Left cardiac atrium (tissue), 4 donors: ENCODE measurements at places on chromosomes 2 and 18. TPM values are rescaled to one million over a fixed set of nuclear protein-coding genes. Genes with fewer than 3 reads are reported as not detected.

- peak; percentile 58 for DNase-seq
Measured at GRCh38 chr18:37270038-37270665, 295.4 kb downstream of the CELF4 start.

GRCh38 chr2:24359129-24360049 lies 947 bp downstream of the ITSN2 start:
- peak; percentile 39 for DNase-seq

- no peak for DNase-seq
Measured at GRCh38 chr2:216192931-216193330, 83.8 kb downstream of the XRCC5 start.

GRCh38 chr2:83990636-83991035 lies 468.4 kb downstream of the SUCLG1 start:
- DNase-seq: no peak

- DNase-seq: no peak
Measured at GRCh38 chr18:41482501-41482900, 472.5 kb upstream of the PIK3C3 start.

DNA sequence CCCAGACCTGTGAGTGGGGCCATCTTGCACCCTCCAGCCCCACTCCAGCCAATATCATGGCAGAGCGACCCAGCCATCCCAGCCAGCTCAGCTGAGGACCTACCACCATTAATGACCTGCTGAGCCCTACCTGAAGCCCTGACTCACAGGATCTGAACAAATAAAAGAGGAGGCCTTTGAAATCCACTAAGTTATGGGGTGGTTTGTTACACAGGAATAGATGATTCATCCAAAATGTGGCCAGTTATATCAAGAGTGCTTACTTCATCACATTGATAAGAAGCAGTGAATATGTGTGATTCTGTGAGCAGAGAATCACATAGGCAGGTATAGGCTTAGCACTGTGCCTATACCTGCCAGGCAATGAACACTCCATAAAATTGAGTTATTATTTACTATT lies 34.7 kb upstream of the FAM124B start:
- no peak for DNase-seq

DNA sequence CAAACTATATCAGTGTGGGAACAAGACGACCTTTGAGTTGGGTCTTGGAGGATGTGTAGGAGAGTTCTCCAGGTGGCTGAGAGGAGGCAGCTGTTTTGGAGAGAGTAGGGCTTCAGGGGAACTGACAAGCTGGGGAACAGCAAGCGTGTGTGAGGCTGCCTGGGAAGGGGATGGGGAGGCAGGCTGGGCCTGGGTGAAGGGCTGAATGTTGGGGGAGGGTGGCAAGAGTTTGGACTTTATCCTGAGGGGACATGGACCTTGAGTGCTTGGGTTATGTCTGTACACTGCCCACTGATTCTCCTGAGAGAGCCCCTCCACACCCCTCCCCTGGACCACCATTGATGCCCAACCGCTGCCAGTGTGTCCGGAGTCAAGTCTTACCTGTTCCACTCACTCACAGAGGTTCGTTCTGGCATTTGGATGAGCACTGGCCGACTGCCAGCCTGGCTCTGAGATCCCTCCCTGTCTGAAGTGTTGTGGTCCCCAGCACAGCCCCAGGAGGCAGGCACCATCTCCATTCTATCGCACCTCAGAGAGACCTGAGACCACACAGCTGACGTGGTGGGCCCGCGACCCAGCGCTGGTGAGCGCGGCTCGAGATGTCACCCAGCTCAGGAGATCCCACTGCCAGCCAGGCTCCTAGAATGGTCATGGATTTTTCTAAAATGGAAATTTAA lies 59.5 kb downstream of the DCDC2C start:
- DNase-seq: no peak

DNA sequence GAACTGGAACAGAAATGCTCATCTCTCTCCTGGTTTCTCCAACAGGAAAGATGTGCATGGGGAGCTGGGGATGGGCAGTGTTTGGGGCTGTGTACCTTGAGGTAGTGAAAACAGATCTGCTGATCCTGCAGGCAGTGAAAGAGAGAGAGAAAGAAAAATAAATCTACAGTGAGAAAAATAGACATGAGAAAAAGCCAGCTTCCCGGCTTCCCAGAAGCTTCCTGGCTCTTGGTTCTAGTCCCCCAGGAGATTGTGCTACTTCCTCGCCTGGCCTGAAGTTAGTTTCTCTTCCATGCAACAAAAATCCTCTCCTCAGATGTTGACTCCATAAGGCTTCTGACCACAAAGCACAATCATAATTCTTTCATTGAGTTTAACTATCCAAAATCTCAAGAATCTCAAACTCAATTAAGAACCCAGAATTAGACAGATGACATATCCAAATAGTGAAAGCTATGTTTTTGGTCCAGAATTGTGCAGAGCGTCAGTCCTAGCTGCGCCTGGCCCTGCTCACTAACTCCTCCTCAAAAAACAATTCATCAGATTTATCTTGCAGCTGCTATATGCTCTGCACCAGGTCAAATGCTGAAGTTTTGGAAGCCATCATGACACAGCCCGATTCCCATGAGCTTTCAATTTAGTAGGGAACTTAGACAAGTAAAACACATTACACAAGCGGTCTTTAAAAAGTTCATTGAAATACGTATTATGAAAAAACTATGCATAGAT lies 20.1 kb upstream of the NAB1 start:
- DNase-seq: no peak

GRCh38 chr2:49192036-49192435 lies 37.7 kb upstream of the FSHR start:
- no peak for DNase-seq

DNA sequence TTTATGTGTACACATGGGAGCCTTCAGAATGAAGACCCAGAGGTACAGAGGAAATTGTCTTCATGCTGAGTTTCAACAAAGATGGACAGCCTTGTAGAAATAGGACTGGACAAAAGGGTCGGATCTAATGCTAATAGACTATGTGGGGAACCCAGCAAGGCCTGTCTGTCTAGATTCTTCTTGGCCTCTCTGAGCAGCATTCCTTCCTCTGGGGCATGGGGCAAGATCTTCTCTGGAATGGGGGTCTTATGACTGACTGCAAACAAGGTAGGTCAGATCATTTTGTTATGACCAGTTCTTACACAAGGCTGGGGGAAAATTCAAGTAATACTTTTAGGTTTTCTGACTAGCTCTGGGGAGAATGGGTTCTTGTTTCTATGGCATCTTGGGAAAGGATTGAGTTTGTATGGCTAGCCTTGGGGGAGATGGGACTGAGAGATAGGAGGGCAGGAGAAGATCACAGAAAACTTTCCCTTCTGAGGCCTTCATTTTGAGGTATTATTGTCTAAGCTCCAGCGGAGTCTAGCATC lies 14.3 kb downstream of the SPATA3 start:
- DNase-seq: no peak

DNA sequence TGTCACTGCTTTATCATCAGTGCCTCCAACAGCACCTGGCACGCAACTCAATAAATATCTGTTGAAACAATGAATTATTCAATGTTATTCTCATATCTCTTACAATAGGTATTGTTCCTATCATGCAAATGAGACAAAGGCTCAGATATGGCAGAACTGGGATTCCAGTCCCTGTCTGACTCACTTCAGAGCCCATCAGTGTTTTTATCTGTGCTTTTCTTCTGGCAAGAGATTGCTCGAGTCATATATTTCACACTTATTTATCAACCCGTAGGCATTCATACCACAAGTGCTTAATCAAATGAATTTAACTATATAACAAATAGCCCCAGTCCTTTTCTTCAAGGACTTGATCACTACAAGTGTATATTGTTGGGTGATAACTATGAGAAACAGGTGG lies 76.4 kb upstream of the TSPYL6 start:
- DNase-seq: no peak

DNA sequence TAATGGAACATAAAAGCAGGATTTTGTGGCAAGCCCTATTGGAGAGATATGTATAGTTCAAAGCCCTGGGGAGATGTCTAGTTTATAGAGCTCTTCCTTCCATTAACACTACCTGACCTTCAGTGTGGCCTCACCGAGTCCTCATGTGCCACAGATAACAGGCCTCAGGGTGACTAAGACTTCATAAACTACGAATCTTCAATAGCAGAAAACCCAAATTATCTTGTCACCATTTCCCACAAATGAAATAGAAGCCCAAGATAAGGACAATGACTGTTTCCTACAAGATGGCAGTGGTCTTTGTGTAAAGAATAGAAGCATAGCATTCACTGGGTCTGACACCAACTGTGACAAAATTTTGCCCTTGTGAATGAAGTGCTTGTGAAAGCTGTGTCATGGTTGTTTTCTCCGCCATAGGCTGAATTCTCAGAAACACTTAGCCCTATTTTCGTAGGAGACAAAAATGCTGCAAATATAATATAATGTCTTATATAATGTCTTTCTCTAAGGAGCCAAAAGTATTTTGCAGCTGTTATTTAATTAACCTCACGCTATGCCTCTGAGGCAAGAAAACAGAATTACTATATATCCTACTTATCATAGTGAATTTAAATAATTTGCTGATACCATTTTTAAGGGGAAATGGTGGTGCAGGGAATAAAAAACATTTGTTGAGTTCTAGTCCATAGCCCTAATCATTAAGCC lies 136.7 kb upstream of the CWC22 start:
- no peak for DNase-seq

- no peak for DNase-seq
Measured at GRCh38 chr2:10934979-10935350, 23.2 kb downstream of the KCNF1 start.

- no peak for DNase-seq
Measured at GRCh38 chr18:12310762-12311161, 2.7 kb downstream of the TUBB6 start.

GRCh38 chr18:58223717-58224424 lies 179.8 kb downstream of the NEDD4L start:
- DNase-seq: peak; percentile 75

DNA sequence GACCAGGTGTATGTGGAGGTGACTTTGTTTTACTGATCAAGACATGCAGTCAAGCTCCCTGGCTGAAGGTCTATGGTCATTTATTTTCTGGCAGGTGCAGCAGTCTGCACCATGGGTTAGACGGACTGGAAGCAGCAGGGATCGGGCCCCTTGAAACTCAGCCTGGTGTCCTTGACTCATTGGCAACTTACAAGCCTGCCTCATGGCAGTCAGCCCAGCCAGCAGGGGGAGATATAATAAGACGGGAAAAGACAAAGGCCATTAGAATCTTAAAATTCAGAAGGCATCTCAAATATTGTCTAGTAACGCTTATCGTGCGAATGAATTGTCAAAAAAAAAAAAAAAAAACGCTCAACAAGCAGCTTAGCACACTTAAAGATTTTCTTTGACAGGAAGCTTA lies 308.2 kb downstream of the EN1 start:
- DNase-seq: peak; percentile 26

- no peak for DNase-seq
Measured at GRCh38 chr2:237691029-237691907, 63.9 kb downstream of the LRRFIP1 start.

- DNase-seq: no peak
Measured at GRCh38 chr2:98201576-98201975, 114.6 kb downstream of the VWA3B start.

- no peak for DNase-seq
Measured at GRCh38 chr2:101200676-101201075, 49.5 kb upstream of the TBC1D8 start.

GRCh38 chr2:39902103-39902502 lies 123.0 kb upstream of the THUMPD2 start:
- no peak for DNase-seq

DNA sequence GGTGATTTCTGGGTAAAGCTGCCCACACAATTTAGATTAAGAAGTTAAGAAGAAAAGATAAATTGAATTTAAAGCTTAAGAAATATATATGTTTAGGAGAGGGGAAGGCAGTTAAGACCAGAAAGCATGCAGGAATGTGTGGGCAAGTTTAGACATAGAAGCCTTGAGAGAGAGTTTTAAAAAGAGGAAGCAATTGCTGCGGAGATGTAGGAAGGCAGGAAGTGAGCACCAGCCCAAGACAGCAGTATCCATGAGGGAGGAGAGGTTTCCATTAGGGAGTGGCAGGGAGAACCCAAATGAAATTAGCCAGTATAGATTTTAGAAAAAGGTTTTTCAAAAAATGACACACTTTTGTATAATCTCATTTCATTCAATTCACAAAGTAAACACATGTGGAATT lies 24.3 kb downstream of the DSC2 start:
- no peak for DNase-seq

DNA sequence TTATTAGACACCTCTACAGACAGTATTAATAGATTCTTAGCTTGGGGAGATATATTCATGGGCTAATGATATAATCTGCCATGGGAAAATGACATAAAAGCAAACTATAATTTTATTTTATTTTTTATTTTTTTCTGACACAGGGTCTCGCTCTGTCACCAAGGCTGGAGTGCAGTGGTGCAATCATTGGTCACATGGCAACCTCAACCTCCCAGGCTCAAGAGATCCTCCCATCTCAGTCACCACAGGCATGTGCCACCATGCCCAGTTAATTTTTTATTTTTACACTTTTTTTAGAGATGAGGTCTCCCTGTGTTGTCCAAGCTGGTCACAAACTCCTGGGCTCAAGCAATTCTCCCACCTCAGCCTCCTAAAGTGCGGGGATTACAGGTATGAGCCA lies 39.3 kb downstream of the RTN4 start:
- DNase-seq: no peak

DNA sequence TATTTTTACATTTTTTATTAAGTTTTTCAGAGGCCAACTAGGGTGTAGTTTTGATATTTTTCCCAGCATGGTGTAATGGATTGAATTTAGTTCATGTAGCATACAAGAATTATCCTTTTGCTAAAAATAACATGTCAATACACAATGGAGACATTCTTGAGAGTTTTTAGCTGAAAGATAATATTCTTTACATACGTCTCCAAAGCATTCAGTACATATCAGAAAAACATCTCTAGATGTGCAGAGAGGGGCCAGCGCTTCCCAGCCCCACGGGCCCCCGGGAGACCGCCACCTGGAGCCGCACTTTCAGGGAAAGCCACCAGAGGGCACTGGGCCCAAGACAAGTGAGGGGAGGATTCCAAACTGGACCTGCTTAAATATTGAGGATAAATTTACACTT lies 499.4 kb downstream of the GALR1 start:
- DNase-seq: no peak

DNA sequence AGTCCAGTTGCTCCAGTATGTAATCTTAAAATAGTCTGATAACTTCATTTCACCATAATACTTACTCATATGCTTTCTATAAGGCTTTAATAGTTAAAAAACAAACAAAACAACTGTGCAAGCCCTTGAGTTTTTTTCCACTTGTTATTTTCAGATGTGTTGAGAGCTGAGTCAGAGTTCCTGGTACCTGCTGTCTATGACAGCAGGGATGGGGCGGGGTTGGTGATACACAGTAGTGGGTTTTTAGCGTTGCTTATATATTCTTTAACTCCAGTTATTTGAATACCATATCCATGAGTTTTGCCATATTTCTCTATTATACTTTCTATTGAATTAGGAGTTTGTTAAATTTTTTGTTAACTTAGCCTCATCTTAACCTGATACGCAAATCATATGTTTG lies 5.0 kb downstream of the NAPG start:
- DNase-seq: no peak

The HJURP gene
- 1.1 TPM for total RNA-seq

The UGT1A10 gene
- not detected for total RNA-seq

The MMADHC gene
- total RNA-seq: 100 TPM

The IGFBP2 gene
- total RNA-seq: 185 TPM

The LAMA1 gene
- total RNA-seq: 0.89 TPM

The USP40 gene
- total RNA-seq: 14.5 TPM

The RAB11FIP5 gene
- total RNA-seq: 21.7 TPM
